NCI-H524 (cell line): ENCODE measurements at places on chromosomes 4 and X.
A peak's percentile ranks its signal among the peaks of the same experiment; 100 is the strongest.

DNA sequence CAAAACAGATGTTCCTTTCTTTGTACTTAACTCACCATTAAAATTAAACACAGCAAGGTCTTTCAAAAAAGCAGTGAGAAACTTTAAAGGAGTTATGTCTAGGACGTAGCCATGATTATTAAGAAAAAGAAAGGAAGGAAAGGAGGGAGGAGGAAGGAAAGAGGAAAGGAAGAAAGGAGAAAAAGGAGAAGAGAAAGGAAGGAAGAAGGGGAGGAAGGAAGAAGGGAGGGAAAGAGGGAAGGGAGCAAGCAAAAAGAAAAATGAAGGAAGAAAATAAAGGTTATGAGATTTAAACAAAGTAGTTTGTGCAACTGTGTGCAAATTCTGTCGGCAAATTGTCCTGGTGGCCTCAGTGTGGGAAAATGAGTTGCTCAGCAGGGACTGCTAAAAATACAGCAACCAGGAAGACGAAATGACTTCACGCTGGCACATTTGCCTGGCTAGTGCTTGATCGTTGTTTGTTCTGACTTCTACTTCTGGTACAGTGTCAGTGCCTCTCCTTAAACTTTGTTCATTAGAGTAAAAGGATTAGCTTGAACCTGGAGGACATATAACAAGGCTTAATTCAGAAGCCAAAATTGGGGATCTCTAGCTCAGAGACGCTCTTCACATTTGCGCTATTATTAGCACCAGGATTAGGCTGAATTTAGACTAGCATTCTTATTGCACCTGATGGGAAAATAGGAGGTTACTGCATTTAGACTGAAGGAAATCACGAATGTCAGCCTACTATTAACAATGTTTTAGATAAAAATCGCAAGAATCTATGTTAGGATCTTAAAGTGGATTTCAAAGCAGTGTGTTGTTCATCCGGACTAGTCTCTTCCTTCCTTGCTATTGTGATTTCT lies 81.2 kb downstream of the DCK start:
- peak; percentile 1 for DNase-seq

- DNase-seq, result no peak
These were observed 31.6 kb downstream of the RNF4 start for GRCh38 chr4:2500547-2500946.

- DNase-seq, result no peak
These were observed 12.7 kb upstream of the CD38 start for GRCh38 chr4:15765391-15765790.

- DNase-seq, result no peak
These were observed 2.0 kb upstream of the GPR34 start for GRCh38 chrX:41686788-41687187.

DNA sequence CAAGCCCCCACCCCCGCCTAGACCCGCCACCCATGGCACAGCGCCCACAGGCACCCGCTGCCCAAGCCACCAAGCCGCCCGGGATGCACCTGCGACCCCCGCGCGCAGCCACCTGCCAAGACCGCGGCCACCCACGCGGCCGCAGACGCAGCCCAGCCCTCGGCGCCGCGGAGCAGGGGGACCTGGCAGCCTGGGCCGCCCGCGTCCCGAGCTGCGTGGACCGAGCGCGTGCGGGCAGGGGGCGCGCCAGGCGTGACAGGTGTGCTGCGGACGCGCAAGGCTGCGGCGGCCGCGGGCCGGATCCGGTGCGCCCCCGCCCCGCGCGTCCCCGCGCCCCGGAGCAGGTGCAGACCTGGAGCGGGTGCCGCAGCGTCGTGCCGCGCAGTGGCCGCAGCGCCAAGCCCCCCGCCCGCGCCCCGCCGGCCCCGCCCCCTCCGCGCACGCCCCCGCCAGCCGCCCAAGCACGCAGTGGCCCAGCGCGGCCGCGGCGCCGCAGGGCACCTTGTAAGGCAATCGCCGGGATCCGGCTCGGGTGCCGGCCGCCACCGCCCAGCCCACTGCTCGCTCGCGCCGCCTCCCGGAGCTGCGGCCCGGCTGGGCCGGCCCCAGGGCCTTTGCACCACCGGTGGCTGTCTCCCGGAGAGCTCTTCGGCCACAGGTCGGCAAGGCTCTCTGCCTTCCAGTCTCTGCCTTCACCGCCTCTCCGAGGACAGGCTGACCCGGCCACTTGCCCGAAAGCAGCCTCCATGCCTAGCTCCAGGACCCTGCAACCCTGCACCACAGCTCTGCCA lies at the start of gene PNCK:
TSS of gene PNCK (minus strand) at position 386 of the 791 bp plus-strand sequence. CDS start 737 bp downstream, outside the sequence.
- DNase-seq, result no peak

- no peak for DNase-seq
These were observed 157.7 kb upstream of the DIPK2B start for GRCh38 chrX:45358392-45358791.

DNA sequence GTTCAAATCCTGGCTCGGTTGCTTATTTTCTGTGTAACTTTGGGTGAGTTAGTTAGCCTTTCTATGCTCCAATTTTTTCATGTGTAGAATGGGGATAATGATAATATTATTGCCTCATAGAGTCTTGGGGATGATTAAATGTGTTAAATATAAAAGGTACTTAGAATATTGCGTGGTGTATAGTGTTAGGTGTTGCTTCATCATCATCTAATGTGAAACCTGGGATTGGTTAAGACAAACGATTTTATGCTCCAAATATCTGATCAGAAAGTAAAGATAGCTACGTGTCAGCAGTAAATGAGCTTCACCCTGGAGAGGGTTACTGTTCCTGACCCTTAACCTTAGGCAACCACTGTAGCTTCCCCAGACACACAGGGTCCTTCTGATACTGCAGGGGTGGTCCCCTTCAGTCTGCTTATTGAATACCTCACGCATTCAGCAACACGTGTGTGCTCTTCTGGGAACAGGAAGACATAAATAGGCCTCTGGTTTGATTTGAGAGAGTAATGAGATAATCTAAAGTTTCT lies 50.1 kb downstream of the GPAT3 start:
- no peak for DNase-seq

DNA sequence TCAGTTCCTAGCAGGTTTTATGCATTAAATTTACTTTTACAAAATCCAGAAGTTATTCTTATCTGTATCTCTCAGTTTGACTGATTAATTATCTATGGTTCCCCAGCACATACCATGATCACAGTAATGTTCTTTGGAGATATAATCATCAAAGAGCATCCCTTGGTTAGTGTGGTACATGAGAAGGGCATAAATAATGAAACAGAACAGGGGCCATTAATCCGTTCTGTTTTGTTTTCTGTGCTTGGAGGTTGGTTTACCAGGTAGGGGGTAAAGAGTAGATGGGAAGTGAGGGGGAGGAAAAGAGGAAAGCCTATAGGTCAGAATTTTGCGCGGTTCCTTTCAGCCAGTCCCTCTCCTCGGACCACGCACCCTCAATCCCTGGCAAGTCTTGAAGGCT lies 718.7 kb upstream of the TENM3 start:
- no peak for DNase-seq

- DNase-seq, result no peak
These were observed 20.7 kb downstream of the ARHGAP24 start for GRCh38 chr4:85495621-85496020.

DNA sequence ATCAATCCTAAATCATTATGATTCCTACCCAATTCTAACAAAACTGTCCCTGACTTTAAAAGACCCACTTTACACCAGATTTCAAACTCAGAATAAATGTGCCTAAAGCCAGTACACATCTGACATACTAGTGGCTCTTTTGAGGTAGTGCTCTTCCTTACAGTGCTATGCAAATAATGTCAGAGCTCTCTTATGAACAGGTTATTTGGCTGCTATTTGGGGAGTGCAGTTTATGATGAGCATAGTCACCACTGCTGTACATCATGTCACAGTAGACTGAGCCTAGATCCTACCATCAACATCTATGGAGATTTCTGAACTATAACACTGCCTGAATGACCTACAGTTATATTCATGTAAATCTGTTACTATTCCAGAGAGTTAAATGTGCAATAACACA lies 50.4 kb upstream of the PAGE5 start:
- no peak for DNase-seq

GRCh38 chr4:21470535-21470934 lies 478.0 kb downstream of the KCNIP4 start:
- DNase-seq, result peak; percentile 96

GRCh38 chrX:46165411-46165810 lies 379.8 kb downstream of the ZNF674 start:
- no peak for DNase-seq

GRCh38 chr4:127000846-127001245 lies 631.9 kb upstream of the INTU start:
- DNase-seq, result no peak

- no peak for DNase-seq
These were observed 510 bp downstream of the HMGB3 start for GRCh38 chrX:150983521-150984168.

DNA sequence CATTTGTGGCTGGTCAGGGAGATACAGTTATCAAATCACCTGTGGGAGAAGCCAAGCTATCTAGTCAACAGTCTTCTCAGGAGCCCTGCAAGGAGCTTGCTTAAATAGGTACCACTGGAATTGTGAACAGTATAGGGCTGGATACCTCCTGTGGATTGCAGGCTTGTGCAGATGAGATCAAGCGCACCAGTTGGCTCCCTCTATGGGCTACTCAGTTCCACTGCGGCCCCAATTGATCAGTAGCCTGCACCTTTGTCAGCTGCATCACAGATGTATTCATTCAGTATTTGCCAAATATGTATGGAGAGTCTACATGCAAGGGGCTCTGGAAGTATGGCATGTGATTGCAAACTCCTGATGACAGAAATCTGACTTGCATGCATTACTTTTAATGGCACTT lies 28.6 kb downstream of the TEX13A start:
- DNase-seq, result no peak

DNA sequence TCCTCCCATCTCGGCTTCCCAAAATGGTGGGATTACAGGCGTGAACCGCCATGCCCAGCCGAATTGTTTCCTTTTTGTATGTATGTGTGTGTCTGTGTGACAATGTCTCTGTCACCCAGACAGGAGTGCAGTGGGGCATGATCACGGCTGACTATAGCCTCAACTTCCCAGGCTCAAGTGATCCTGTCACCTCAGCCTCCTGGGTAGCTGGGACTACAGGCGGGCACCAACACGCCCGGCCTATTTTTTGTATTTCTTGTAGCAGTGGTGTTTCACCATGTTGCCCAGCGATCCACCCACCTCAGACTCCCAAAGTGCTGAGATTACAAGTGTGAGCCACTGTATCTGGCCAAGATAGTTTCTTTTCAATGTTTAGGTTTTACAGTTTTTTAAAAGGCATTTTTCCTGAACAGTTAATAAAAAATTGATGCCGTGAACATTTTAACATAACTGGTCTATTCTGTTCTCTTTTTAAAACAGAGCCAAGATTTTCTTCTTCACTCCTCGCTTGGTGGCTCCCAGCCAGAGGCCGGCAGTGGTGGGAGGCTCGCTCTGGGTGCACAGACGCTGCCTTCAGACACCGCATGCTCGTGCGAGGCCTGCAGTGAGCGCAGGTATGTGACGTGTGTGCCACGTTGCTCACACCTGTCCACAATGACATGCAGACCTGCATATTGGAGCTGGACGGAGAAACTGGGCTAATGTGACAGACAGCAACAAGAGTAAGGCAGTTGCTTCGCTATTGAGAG lies 88.5 kb downstream of the FAM193A start:
- no peak for DNase-seq

DNA sequence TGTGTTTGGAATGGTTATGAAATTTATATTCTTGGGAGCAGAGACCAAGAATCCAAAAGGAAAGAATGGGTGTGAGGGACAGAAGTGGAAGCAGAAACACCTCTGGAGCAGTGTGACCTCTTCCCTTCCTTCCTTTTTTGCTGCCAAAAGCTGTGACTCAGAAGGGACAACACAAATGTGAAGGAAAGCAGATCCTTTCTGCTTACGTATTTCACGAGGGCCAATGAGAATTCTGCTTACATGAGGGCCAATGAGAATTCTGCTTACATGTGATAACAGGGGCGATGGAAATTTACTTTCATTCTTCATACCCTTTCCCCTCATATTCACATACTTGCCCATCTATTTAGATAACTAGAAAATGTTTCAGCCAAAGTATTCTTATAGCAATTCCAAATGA lies 404.6 kb downstream of the PRDM5 start:
- DNase-seq, result no peak

DNA sequence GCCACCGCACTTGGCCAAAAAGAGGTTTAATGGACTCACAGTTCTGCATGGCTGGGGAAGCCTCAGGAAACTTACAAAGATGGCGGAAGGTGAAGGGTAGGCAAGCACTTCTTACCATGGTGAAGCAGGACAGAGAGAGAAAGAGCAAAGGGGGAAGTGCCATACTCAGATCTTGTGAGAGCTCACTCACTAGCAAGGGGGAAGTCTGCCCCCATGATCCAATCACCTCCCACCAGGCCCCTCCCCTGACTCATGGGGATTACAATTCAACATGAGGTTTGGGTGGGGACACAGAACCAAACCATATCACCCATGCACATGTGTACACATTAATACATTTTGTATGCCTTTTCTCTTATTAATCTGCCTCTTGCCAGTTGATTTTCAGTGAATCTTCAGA lies 77.2 kb upstream of the HSD17B10 start:
- DNase-seq, result no peak

- DNase-seq, result no peak
These were observed 64.6 kb downstream of the ENPEP start for GRCh38 chr4:110540581-110540980.

DNA sequence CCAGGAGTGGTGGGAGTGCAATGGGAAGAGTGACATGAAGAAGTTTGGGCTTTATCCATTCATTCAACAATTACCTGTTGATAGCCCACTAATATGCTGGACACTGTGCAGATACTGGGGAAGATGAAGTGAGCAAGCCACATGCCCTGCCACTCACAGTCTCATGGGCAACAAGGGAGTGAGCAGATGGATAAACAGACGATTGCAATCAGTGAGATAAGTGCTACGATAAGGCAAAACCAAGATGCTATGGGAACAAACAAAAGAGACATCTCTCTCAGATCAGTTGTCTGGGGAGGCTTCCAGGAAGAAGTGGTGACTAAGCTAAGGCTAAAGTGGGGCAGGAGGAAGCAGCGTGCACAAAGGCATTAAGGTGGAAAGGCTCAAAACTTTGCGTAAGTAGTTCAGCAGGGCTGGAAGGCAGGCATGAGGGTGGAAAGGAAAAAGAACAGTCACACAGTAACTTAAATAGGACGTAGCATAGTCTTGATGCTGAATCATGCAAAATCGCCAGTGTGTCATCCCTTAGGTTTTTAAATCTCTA lies 31.7 kb downstream of the GAB3 start:
- no peak for DNase-seq

DNA sequence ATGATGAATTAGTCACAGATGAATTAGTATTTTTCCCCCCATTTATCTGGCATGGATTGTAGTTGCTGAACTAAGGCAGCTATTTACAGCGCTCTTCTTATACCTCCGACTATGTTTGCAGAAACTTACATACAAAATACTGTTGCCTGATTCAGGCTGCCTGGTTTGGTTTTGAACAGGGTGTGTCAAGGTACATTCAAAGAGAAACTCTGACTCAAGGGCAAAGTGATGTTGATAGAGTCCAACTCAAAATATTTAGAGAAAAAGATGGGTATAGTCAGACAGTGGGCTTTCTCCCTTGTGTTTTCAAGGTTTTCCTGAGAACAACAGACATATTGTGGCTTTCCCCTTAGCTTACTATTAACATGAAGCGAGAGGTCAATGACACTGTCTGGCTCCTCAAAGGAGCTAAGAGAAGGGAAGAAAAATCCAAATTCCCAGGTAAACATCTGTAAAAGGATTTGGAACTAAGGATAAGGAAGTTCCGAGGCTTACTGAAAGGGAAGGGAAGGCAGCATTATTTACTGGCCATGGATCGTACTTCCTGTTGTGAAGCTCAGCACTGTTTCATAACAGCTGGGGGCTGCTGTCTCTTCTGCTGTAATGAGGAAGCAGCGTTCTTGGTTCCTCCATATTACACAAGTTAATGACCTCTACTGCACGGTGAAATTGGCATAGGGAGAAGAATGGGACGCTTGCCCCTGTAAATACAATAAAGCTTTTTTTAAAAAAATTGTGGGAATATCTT lies 30.9 kb downstream of the FAM9C start:
- no peak for DNase-seq
